Hepatic stellate cell (primary cell): ENCODE measurements at places on chromosomes 11 and 22.

- peak; percentile 62 for DNase-seq
Observed at GRCh38 chr11:62546929-62547625, 471 bp upstream of the AHNAK start.

DNA sequence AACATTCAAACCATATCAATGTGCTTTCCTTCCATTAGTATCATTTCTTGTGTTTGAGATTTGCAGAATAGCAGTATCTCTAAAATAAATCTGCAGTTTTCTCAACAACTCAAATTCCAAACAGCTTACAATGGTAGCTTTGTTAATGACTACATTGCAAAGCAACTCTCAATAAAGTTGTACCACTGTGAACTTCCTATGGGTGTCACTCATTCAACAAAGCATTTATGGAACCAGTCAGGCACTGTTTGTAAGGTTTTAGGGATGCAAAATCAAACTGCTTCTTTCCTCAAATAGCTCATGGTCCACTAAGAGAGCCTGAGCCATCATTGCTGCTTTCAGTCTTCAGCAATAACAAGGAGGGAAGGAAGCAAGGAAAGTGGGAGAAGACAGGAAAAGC is 91.0 kb downstream of the CCDC83 start:
- DNase-seq: no peak

DNA sequence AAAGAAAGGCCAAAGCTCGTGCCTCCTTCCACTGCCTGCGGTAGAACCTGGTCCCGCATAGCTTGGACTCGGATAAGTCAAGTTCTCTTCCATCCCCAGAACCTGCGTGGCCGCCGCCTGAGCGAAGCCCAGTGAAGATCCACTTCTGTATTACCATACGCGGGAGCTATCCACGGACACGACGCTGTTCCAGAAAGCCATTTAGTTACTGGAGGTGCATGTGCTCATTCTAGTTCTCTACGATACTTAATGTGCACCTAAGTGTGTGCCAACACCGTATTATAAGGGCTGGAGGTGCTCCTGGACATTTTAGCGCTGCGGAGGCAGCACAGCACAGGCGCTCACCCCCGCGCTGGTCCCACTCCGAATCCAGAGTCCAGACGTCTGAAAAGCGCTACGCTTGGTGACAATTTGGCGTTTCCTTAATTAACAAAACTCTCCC is 1.4 kb downstream of the WT1 start:
- no peak for DNase-seq

DNA sequence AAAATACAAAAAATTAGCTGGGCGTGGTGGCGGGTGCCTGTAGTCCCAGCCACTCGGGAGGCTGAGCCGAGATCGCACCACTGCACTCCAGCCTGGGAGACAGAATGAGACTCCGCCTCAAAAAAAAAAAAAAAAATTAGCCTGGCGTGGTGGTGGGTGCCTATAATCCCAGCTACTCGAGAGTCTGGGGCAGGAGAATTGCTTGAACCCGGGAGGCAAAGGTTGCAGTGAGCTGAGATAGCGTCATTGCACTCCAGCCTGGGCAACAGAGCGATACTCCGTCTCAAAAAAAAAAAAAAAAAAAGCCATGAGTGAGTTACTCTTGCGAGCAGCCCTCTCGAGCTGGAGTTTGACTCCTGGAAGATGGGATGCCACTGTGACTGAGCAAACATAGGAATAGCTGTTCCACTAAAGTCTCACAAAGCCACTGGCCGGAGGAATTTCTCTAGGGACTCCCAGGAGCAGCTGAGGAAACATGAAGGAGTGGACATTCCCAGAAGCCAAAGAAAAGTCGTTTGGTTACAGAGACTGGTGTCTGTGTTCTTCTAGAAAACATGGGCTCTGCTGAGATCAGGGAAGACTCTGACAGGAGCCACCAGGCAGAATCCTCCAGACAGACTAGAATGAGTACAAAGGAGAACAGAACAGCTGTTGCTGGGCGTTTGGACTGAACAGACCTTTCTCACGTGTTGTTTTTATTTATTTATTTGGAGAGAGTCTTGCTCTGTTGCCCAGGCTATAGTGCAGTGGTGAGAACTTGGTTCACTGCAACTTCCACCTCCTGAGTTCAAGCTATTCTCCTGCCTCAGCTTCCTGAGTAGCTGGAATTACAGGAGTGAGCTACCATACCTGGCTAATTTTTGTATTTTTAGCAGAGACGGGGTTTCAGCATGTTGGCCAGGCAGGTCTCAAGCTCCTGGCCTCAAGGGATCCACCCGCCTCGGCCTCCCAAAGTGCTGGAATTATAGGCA is 32.4 kb upstream of the MYH9 start:
- peak; percentile 68 for DNase-seq

DNA sequence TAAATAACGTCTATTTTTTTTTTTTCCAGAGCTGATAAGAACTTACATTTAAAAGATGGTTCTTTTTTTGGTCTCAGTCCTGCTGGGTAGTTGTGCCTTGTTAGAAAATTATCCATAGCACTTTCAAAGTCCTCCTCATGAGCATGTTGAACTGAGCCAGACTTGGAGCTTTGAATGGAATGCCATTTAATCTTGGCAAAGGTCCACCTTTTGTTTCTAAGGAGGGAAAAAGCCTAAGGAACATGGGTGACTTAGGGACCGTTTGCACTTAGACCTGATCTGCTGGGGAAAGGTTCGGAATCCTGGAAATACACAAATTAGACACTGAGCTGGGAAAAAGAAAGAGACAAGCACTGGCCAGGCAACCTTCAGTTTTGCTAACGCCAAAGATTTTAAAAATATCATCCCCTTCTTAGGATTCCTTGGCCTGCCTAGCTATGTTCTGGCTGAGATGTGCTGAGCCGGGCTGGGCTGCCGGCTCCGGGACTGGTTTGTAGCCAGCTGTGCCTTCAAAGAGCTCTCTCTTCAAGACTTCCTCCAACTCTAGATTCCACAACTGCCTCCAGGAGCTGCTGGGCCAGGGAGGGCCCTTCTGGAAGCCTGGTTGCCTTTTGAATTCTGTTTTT is 67.4 kb downstream of the ENDOD1 start:
- no peak for DNase-seq

- DNase-seq: no peak
Observed at GRCh38 chr11:4830346-4830745, 9.2 kb downstream of the OR51F2 start.

DNA sequence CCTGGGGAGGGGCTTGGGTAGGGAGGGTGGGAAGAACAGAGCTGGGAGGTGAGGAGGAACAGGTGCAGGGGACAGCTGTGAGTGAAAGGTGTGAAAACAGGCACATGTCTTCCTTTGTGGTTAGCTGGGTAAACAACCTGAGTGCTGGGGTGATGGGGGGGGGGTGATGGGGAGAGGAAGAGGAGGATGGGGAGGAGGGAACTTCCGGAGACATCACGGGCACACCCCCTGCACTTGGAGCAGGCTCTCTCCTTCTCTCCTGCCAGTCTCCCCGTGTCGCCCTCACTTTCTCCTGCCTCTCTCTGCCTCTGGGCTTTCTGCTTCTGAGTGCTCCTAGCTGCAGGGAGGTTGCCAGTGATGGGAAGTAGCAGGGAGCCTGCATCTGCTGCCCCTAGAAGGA is 8.8 kb downstream of the CXCR5 start:
- no peak for DNase-seq
